ENCODE measurements at places on chromosomes 2 and 18.

DNA sequence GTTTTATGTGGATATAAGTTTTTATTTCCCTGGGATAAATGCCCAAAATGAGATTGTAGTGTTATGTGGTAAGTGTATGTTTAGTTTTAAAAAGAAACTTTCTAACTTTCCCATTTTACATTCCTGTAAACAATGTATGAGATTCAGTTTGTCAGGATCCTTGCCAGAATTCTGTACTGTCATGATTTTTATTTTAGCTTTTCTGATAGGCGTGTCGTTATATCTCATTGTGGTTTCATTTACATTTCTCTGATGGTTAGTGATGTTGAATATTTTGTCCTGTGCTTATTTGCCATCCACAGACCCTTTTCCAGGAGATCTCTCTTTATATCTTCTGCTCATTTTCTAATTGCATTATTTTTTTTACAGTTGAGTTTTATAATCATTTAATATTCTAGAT lies 245.6 kb upstream of the CDH2 start:
- no peak for DNase-seq

GRCh38 chr18:32530947-32531651 lies 60.4 kb upstream of the GAREM1 start:
- DNase-seq = no peak

DNA sequence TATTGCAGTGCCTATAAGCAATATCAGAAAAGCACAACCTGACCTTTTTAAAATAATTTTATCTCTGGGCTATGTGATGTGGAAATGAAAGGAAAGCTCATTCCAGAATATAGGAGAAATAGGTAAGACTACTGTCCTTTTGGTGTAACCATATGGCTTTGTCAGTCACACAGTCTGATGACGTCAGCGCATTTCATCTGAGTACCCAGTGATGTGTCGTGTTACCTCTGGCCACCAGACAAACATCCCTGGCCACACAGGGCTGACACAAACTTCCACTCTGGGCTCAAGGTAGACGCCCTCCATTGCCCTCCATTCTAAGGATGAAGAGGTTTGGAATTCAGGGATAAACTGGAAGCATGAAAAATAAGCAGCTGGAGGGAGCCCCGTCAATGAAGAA lies 506.7 kb downstream of the CMPK2 start:
- DNase-seq = no peak

DNA sequence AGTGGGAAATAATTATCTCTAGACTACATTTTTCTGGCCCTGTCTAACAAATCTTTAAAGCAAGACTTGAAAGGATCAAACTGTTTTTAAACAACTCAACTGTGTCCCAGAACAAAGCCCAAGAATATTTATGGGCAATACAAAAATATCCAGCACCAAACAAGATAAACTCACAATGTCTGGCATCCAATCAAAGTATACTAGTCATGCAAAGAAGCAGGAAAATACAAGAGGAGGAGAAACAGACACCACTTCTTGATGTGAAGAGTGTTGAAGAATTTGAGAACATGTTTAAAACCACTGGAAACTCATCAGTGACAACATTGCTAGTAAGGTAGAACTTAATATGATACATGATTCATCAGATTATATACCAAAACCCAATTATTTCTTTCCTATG lies 66.1 kb upstream of the CDC42EP3 start:
- DNase-seq = no peak

DNA sequence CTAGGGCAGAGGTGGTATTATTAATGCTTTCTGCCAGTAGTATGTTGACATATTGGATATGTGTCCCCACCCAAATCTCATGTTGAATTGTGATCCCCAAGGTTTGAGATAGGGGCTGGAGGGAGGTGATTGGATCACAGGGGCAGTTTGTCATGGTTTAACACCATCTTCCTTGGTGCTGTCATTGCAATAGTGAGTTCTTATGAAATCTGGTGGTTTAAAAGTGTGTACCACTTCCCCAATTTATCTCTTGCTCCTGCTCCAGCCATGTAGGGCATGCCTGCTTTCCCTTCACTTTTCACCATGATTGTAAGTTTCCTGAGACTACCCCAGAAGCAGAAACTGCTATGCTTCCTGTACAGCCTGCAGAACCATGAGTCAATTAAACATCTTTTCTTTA lies 47.1 kb upstream of the THSD7B start:
- DNase-seq = no peak

DNA sequence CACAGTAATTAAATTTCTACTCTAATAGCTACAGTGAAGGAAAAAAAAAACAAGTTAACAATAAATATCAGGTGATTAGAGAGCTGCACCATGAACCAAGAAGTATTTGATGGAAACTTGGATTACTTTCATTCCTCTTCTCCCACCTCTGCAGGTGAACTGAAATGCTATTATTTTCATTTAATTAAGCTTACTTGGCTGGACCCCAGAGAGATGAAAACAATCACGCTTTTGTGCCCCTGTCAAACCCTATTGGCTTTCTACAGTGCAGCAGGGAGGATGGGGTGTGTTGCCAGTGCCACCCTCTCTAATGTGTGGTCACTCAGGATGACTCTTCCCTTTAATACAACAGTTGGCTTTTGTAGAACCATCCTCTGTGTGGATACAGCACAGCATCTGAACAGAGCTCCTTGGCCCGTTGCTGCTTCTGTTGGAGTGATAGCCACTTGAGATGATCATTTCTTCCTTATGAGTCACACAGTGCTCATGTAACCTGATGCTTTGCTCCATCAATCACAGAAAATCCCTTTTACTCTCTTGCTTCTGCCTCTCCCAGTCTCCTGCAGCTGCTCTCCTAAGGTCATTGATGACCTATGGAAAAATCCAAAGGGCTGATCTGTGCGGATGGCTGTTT lies 5.5 kb upstream of the ARL4C start:
- peak; percentile 8 for DNase-seq

DNA sequence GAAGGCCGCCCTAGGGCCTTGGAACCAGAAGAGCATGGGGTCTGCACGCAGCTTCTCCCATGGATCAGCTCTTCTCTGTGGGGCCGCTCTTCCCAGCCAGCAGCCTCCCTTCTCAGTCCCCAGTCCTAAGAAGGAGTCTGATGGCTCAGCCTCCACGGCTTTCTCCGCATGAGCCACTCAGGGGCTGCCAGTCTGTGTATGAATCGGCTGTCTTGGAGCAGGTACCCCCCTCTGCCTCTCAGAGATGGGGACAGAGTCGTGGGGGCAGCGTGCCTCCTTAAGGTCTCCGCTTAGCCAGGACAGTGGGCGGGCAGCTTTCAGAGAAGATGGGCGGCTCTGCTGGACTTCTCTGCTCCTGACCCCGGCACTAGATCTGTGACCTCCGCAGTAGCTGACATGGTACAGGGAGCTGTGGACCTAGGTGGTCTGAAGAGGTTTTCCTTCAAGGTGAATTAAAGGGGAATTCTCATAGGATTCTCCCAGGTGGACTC lies 21.6 kb downstream of the INPP5D start:
- DNase-seq = no peak

GRCh38 chr18:27952741-27953140 lies 224.2 kb downstream of the CDH2 start:
- no peak for DNase-seq

- no peak for DNase-seq
Measured at GRCh38 chr18:69444221-69444620, 43.5 kb downstream of the DOK6 start.

GRCh38 chr2:234335661-234336228 lies 161.1 kb downstream of the ARL4C start:
- DNase-seq = no peak

- DNase-seq = peak; percentile 67
Measured at GRCh38 chr2:120174963-120175581, 48.1 kb downstream of the TMEM185B start.

- DNase-seq = no peak
Measured at GRCh38 chr2:105338020-105338385, 663 bp downstream of the C2orf49 start.

GRCh38 chr2:31256611-31257382 lies 22.8 kb downstream of the EHD3 start:
- no peak for DNase-seq

GRCh38 chr2:22890132-22890531 lies 494.8 kb upstream of the KLHL29 start:
- DNase-seq = no peak

GRCh38 chr2:131535526-131535925 lies 7.8 kb downstream of the CCDC74A start:
- no peak for DNase-seq

GRCh38 chr2:177237932-177238331 lies 25.3 kb downstream of the HNRNPA3 start:
- DNase-seq = no peak

DNA sequence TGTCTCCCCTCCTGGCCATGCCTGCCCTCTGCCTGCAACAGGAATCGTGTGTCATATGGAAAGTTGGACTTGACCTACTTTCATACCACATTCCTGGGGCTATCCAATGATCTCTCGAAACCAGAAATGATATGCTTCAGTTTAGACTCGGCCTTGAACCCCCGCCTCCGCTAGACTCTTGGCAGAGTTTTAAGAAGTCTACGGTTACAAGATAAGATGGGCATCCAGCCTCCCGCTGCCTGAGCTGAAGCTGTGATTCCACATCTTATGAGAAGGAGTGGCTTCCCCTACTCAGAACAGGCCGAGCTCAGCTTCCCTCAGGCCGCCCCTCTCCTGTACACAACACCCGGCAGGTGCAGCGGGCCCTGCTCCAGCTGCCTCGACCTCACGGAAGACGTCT lies 73.9 kb downstream of the MTCL1 start:
- no peak for DNase-seq

- DNase-seq = peak; percentile 50
Measured at GRCh38 chr18:40159141-40160017, 1795.7 kb upstream of the PIK3C3 start.

- no peak for DNase-seq
Measured at GRCh38 chr2:153584244-153584643, 105.7 kb upstream of the RPRM start.

DNA sequence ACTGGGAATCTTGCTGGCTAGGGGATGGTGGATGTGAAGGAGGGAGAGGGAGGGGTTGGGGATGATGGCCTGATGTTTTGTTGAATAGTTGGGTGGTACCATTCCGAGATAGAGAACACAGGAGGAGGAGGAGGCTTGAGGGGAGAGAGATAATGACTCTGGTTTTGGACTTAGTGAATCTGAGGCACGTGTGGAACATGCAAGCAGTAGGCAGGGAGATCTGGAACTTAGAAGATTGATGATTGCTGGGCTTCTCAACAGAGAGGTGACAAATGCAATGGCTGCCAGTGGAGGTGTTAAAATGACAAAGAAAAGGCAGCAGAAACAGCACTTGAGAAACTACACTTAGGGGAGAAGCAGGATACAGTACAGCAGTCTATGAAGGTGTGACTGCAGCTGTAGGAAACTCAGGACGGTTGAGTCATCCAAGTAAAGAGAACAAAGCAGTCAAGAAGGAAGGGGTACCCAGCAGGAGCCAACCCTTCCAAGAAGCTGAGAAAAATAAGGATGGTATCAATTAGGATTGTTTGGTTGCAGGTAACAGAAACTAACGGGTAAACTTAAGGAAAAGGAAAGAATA lies 221.4 kb upstream of the FBXO11 start:
- DNase-seq = no peak

DNA sequence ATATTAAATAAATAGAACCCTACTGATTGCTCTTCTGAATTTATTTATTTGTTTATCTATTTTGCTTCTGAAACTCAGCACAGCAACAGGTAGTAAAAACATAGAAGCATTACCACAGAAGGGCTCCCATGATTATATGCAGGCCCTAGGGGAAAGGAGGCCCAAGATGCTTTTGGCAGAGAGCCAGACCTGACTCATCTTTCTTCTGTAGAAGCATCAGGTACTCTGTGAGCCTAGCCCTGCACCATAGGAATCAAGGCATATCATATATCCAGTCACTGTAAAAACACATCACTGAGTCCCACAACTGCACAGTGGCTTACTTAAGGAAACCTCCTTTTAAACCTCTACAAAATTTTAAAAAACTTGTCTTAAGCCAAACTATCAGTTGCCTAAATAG lies 1.8 kb downstream of the SCN9A start:
- DNase-seq = peak; percentile 89

DNA sequence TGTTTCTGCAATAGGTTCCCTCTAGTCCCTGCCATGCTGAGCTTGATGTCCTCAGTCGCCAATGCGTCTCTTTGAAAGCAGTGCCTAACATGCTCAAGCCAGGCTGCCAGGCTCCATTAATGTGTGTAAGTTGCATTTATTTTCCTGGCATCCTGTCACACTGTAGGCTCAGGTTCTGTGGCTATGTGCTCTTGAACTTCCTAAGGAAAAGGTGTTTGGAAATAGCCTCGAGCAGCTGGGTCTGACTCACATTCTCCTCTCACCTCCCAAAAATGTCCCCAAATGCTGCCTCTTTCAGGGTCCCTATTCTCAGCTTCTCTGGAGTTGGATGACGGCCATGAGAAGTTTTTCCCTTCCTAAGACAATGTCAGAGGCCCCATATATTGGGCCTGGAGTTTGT lies 58.0 kb upstream of the SLC14A2 start:
- no peak for DNase-seq

DNA sequence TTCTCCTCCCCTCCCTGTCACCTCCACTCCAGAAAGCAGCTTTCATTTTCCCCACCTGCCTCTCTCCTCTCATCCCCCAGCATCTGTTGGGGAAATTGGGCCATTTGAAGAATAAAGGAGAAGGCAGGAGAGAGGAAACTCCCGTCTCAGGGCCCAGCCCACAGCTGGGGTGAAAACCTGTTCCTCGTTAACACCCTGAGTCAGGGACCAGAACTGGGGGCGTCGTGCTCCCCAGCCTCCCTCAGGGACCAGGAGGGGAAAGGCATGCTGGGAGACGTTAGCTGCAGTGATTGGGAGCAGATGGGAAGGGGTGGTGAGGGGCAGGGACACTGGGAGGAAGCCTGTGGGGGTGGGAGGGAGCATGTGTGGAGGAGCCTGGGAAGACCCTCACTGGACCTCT lies 251.3 kb downstream of the DYSF start:
- DNase-seq = no peak

GRCh38 chr2:68771211-68771751 lies 36.7 kb downstream of the ARHGAP25 start:
- no peak for DNase-seq

DNA sequence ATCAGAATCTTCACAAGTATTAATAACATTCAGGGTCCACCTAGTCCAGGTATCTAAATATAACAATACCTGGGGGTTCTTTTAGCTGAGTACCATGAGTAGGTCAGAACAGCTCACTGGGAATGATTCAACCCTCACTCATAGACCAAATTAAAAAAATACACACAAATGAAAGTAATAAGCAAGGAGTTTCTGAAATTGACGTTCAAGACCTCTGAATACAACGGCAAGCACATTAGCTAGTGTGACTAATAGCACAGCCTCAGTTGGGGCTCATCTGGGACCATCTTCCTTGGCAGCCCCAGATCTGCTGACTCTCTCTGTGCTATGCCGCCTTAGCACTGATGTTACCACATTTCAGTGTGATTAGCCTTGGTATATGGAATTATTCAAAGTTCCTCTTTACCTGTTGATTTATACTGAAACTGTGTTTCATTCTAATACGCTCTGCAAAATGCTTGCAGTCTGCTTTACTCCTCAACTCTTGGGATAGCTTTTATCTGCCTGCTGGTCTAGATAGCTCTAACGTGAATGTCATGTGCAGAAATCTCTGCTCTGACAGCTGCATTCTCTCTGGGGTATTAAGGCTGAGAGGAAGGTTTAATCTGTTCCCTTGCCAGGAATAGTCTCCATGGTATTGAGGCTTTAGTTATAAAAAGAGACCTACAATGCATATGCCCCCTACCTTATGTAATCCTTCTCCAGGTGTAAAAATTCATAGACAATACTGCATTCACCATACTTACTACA lies 153.3 kb downstream of the METTL4 start:
- no peak for DNase-seq
